ENCODE measurements at places on chromosomes 12 and 14.

GRCh38 chr14:77200406-77200985 lies 18.9 kb downstream of the TMEM63C start:
- H3K4me1 ChIP-seq: no peaks in the 10 kb centered on the region
- no peak overlapping the region for H3K4me3 ChIP-seq
- H3K27me3 ChIP-seq: no peaks in the 10 kb centered on the region
- H3K27ac ChIP-seq: no peak overlapping the region

GRCh38 chr12:103626498-103626897 lies 39.4 kb downstream of the STAB2 start:
- no peak overlapping the region for H3K27ac ChIP-seq
- H3K4me1 ChIP-seq: no peaks in the 10 kb centered on the region
- peak; percentile 24 for DNase-seq
- no peak overlapping the region for H3K4me3 ChIP-seq
- no peaks in the 10 kb centered on the region for H3K27me3 ChIP-seq

GRCh38 chr12:2555487-2556082 lies 239.2 kb upstream of the FKBP4 start:
- no peak overlapping the region for H3K27ac ChIP-seq
- H3K27me3 ChIP-seq: no peaks in the 10 kb centered on the region
- no peaks in the 10 kb centered on the region for H3K36me3 ChIP-seq
- no peak for DNase-seq
- H3K4me3 ChIP-seq: no peak overlapping the region

- H3K27me3 ChIP-seq: no peaks in the 10 kb centered on the region
- peak overlapping the region; percentile 70 for H3K4me3 ChIP-seq
- no peak for DNase-seq
- H3K4me1 ChIP-seq: peaks cover 2% of the 10 kb centered on the region
These were observed 30.3 kb downstream of the TC2N start for GRCh38 chr14:91837076-91837475.

GRCh38 chr12:115213538-115214016 lies 529.6 kb upstream of the TBX3 start:
- no peaks in the 10 kb centered on the region for H3K27me3 ChIP-seq
- H3K27ac ChIP-seq: peak overlapping the region; percentile 26
- DNase-seq: no peak
- H3K4me1 ChIP-seq: peaks cover 3% of the 10 kb centered on the region

DNA sequence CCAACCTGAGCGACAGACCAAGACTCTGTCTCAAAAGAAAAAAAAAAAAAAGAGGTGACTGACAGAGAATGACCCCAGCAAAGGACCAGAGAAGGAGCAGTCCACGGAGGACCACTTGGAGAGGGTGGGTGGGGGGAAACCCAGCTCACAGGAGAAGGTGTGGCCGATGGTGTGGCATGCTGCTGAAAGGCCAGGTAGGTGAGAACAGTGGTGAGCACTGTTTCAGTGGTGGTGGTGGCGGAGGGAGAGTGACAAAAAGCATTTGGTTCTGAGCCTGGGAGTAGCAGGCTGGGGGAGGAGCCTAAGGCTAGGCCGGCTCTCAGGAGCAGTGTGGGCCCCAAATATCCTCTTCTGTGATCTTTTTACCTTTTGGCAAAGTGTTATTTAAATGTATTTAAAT lies 63.8 kb downstream of the IRF2BPL start:
- H3K27me3 ChIP-seq: no peaks in the 10 kb centered on the region
- H3K4me1 ChIP-seq: peaks cover 3% of the 10 kb centered on the region

- H3K27ac ChIP-seq: no peak overlapping the region
- H3K27me3 ChIP-seq: no peaks in the 10 kb centered on the region
- peaks cover 2% of the 10 kb centered on the region for H3K4me1 ChIP-seq
- DNase-seq: no peak
These were observed 10.4 kb downstream of the G2E3 start for GRCh38 chr14:30569216-30569902.

- no peaks in the 10 kb centered on the region for H3K27me3 ChIP-seq
- no peaks in the 10 kb centered on the region for H3K4me1 ChIP-seq
- H3K27ac ChIP-seq: no peak overlapping the region
- no peak for DNase-seq
- no peaks in the 10 kb centered on the region for H3K36me3 ChIP-seq
These were observed 24.3 kb upstream of the ATF1 start for GRCh38 chr12:50739611-50740010.

- H3K27me3 ChIP-seq: no peaks in the 10 kb centered on the region
- no peak overlapping the region for H3K4me3 ChIP-seq
- H3K36me3 ChIP-seq: no peaks in the 10 kb centered on the region
- DNase-seq: no peak
These were observed 263.9 kb downstream of the LRIG3 start for GRCh38 chr12:58656254-58657009.

GRCh38 chr12:20567413-20567812 lies 127.7 kb upstream of the SLCO1C1 start:
- H3K4me3 ChIP-seq: no peak overlapping the region
- no peak overlapping the region for H3K27ac ChIP-seq
- H3K4me1 ChIP-seq: peaks cover 1% of the 10 kb centered on the region

DNA sequence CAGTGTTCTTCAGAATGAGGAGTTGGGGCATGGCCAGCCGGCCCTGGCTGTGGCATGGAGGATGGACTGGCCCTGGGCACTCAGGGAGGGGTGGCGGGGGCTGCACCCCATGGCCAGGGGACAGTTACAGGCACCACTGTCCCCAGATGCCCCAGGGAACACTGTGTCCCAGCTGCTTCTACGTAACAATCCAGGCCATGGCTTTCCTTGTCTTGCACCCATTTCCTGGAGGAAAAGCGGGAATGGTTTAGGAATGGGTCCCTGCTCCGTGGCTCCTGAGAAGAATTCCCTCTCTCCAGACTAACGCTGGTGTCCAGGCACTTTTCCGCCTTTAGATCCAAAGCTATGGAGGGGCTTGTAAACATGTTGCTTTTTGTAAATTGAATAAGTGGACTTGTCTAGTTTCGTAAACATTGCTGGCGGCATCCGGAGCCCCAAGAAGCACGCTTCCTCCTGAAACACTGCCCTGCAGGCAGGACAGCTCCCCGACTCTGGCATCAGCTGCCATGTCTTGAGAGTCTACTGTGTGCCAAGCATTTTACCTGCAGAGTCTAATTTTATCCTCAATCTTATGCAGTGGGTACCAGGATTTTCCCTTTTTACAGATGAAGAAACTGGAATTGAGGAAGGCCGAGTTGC lies 238.3 kb downstream of the SLC41A2 start:
- H3K36me3 ChIP-seq: no peaks in the 10 kb centered on the region
- H3K4me3 ChIP-seq: no peak overlapping the region
- DNase-seq: no peak
- H3K27me3 ChIP-seq: no peaks in the 10 kb centered on the region

GRCh38 chr12:88202500-88202899 lies 60.4 kb downstream of the TMTC3 start:
- no peaks in the 10 kb centered on the region for H3K36me3 ChIP-seq
- H3K4me3 ChIP-seq: no peak overlapping the region
- DNase-seq: no peak
- no peaks in the 10 kb centered on the region for H3K4me1 ChIP-seq
- H3K27ac ChIP-seq: no peak overlapping the region

DNA sequence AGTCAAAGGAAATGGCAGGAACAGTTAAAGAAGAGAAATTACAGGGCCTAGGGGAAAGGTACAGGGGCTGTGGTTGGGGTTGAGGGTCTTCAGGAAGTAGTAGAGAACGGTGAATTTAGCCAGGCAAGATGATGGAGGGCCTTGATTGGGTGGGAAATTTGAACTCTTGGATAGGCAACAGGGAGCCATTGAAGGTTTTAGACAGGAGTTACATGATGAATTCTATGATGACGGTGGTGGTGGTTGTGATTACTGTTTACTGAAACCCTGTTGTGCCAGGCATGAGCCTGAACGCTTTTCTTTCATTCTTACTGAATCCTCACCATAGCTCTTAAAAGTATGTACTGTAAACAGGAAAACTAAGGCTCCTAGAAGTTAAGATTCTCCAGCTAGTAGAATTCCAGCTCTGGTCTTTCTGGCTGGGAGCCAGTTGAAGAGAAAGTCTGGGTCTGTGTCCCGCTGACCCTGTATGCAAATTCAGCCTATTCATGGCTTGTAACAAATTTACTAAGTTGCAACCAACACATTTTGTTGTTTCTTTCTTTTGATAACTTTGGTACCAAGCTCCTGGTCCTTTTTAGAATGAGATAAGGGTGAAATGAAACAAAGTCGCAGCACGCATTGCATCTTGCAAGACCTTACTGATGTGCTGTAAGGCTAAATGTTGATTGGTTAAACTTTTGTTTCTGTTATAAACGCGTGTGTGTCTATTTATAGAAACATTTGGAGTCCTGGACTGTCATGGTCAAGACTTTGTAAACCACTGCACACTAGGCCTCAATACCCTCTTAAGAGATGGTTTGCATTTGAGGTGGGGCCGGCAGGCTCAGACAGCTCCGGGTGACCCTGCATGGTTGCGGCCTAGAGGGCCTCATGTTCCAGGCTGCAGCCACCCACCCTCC lies 6.0 kb downstream of the ORAI1 start:
- H3K27ac ChIP-seq: no peak overlapping the region
- no peaks in the 10 kb centered on the region for H3K36me3 ChIP-seq
- no peak overlapping the region for H3K4me3 ChIP-seq
- H3K4me1 ChIP-seq: peaks cover 14% of the 10 kb centered on the region
- no peaks in the 10 kb centered on the region for H3K27me3 ChIP-seq
- DNase-seq: no peak

DNA sequence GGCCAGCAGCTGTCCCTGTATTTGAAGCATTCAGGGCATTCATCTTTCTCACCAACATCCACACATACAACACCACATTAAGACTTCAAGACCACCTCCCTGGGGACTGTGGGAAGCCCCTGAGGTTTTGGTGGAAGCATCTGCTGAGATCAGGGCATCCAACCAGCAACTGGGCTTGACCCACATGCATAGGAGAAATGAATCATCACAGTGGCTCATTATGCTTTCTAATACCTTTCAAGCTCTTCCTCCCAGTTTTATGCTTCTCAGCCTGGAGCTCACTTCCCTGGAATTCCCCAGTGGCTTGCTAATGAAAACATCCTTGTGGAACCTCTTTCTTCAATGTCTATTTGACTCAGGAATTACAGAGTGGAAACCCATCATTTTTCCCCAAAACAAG lies 21.4 kb upstream of the CMKLR1 start:
- H3K4me1 ChIP-seq: no peaks in the 10 kb centered on the region
- no peaks in the 10 kb centered on the region for H3K36me3 ChIP-seq
- H3K27me3 ChIP-seq: no peaks in the 10 kb centered on the region

- H3K27me3 ChIP-seq: no peaks in the 10 kb centered on the region
- H3K36me3 ChIP-seq: no peaks in the 10 kb centered on the region
- H3K4me1 ChIP-seq: peaks cover 6% of the 10 kb centered on the region
- no peak overlapping the region for H3K4me3 ChIP-seq
- no peak overlapping the region for H3K27ac ChIP-seq
These were observed 41.2 kb downstream of the SH2B3 start for GRCh38 chr12:111446631-111447570.

GRCh38 chr14:36716614-36717184 lies 55.0 kb downstream of the PAX9 start:
- DNase-seq: no peak
- H3K27me3 ChIP-seq: no peaks in the 10 kb centered on the region
- no peak overlapping the region for H3K27ac ChIP-seq
- no peaks in the 10 kb centered on the region for H3K36me3 ChIP-seq
- H3K4me1 ChIP-seq: peaks cover 3% of the 10 kb centered on the region
